ENCODE measurements at places on chromosomes 11 and 22. TPM values are rescaled to one million over a fixed set of nuclear protein-coding genes. Genes with fewer than 3 reads are reported as not detected.

GRCh38 chr11:100294748-100295147, 392.3 kb upstream of the ARHGAP42 start:
- no peak for DNase-seq

Gene ZNF280B
- total RNA-seq = 1.0 TPM

Gene CYP2D6
- 2.0 TPM for total RNA-seq

Gene FOLR1
- 0.52 TPM for total RNA-seq

DNA sequence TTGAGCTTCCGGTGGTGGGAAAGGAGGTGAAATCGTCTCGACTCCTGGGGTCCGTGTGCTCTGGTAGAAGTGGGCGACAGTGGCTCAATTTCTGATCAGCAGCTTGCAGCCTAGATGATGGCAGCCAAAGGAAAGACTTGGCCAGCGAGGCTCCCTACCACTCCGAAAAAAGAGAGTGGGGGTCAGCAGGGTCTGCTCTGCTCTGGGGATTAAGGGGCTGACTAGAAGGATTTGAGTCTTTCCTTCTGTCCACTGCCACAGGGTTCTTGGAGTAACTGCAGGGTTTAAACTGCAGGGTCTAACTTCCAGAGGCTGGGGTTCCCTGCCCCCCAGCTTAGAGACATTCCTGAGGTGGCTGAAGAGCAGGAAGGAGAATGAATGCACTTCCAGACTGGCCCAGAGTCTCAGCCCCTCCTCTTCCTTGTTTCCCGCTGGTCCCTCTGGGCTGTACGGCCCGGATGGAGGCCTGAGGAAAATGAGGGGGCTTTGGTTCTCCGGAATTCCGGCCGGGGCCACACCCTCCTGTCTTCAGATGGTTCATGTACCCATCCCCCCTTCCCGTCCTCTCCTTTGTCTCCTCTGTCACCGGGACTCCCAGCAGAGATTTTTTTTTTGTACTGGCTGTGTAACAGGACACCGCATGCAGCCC, 907 bp downstream of the SERPINH1 start:
- no peak for DNase-seq

DNA sequence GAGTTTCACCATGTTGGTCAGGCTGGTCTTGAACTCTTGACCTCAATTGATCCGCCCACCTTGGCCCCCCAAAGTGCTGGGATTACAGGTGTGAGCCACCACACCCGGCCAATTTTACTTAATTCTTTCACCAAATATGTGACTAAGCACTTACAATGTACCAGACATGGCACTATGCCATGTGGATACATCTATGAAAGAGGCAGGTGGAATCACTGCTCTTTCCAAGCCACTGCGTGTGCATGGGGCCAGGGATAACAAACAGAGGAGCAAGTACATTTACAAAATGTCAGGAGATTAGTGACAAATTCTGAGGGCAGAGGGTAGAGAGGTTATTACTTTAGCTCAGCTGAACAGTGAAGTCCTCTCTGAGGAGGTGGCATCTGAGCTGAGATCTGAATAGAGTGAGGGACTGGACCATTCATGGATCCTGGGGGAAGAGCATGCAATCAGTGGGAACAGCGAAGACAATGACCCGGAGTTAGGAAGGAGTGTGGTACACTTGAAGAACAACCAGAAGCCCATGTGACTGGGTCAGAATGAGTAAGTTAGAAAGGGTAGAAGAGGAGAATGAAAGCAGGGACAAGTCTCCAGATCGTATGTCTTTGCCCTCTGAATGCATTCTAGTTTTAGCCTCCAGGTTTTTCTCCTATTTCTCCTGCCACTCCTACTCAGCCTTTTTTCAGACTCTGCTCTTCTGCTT, 38.3 kb upstream of the GRAMD1B start:
- no peak for DNase-seq

Measured in body of pancreas (tissue), 4 donors.